Hematopoietic multipotent progenitor cell (in vitro differentiated cells): ENCODE measurements at places on chromosomes 6 and 20.

- DNase-seq, result no peak
Measured at GRCh38 chr6:43014434-43014909, 423 bp downstream of the KLHDC3 start.

GRCh38 chr6:14396826-14397517, 279.4 kb downstream of the CD83 start:
- DNase-seq, result no peak

GRCh38 chr6:20366082-20366830, 35.4 kb upstream of the E2F3 start:
- peak; percentile 18 for DNase-seq

GRCh38 chr6:168662301-168662936, 221.4 kb downstream of the SMOC2 start:
- DNase-seq, result no peak

GRCh38 chr6:34310817-34311216, 62.0 kb upstream of the SMIM29 start:
- no peak for DNase-seq

DNA sequence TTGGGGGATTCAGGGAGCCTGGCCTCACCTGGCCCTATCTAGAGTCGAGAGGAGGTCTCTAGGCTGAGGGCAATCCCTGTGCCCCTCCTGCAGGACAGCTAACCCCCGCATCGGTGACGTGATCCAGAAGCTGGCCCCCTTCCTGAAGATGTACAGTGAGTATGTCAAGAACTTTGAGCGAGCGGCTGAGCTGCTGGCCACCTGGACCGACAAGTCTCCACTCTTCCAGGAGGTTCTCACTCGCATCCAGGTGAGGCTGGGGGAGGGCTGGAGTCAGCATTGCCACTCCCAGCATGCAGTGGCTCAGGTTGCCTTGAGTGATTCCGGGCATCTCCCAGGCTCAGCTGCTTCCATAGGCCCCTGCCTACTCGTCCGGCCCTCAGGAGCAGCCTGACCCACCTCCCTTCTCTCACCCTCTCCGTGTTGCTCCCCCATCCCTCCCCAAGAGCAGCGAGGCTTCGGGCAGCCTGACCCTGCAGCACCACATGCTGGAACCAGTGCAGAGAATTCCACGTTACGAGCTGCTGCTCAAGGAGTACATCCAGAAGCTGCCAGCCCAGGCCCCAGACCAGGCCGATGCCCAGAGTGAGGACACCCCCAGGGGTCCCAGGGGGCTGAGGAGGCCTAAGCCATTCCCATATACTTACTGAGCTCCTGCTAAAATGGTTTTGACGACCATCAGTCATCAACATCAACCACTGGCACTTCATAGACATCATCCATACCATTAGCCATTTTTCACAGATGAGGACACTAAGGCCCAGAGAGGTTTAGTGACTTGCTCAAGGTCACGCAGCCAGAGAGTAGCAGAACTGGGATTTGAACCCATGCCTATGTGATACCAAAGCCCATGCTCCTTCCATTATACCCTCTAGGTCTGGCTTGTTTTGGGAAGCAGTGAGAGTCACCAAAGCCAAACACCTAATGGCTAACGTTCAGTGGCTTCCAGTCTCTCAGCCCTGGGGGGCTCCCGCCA, 8.3 kb downstream of the FGD2 start:
- no peak for DNase-seq

- DNase-seq, result no peak
Measured at GRCh38 chr6:26258212-26258977, 106.6 kb upstream of the BTN3A2 start.

DNA sequence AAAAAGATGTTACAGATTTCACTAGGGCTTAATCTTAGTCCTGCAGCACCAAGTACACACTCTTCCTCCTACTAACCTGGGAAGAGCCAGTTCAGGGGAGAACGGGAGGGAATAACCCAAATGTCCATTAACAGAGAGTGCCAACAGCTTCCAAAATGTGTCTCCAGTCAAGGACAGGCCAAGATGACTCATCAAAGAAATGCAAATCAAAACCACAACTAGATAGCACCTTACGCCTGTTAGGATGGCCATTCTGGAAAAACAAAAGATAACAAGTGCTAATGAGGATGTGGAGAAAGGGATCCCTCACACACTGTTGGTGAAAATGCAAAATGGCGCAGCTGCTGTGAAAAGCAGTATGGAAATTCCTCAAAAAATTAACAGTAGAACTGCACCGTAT, 3.8 kb upstream of the MAS1L start:
- no peak for DNase-seq

GRCh38 chr6:9139746-9140145, 704.4 kb upstream of the SLC35B3 start:
- DNase-seq, result no peak

- no peak for DNase-seq
Measured at GRCh38 chr20:32528905-32529670, 56.0 kb downstream of the NOL4L start.

DNA sequence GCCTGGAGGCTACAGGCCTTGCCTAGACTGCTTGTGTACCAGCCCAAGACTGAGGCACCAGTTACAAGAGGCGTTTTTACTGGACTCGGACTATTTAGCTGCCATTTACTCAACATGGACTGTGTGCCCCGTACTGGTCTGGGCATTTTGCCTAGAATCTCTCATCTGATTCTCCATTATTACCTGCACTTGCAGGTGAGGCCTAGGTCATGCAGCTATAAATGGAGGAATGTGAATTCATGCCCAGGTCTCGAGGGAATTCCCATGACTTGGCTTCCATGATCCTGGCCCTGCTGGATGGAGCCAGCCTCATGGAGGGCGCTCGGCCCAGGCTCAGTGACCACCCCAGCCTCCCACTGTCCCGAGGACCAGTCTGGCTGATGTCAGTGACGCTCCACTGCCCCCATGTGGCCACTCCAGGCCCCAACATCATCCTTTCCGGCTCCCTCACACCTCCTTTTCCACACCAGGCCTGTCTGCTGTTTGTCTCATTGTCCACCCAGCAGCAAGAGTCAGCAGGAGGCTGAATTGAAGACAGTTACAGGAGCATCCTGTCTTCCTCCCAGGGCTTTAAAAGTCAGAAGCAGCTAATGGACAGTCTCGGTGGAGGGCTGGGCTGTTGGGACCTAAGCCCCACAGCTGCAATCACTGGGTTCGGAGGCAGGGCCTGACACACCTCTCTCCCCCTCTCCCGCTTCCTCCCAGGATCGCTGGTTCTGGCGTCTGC, 8.7 kb downstream of the MMP24OS start:
- DNase-seq, result peak; percentile 56

DNA sequence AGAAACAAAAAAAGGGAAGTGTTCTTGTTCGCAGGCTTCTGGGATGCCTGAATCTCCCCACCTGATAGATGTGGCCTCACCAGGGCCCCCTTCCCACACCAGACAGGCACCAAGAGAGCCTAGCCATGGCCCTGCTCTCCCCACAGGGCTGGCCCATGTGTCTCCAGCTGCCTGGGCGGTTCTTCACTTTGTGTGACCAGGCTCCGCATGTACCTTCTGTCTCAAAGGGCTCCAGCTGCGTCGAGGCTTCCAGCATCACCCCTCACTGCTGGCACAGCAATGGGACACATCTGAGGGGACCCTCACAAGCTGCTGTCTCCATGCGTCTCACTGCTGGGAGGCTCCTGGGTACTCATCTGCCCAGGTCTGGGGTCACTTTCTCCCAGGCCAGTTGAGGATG, 362.9 kb downstream of the ZFAND3 start:
- no peak for DNase-seq

GRCh38 chr6:149942461-149942829, 631 bp downstream of the ULBP2 start:
- no peak for DNase-seq

DNA sequence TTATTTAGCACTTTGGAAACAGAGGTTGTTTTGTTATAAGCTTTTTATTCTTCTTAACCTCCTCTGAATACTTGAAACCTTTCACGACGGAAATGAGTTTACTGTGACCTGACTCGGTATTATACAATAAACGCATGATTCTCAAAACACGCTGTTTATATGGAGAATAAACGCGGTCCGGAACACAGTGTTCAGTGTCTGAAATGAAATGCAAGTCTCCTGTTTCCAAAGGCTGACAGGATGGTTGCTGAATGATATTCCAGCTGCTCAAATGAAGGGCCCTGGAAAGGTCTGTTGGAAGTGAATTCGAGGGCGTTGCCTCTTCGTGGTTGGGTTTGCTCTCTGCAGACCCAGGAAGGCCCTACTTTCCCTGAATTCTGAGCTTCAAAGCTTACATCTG, 83.4 kb downstream of the RSPH3 start:
- DNase-seq, result no peak

GRCh38 chr6:31048099-31048498, 37.8 kb downstream of the MUC22 start:
- no peak for DNase-seq

- no peak for DNase-seq
Measured at GRCh38 chr6:44381739-44382138, 5.8 kb upstream of the CDC5L start.

- DNase-seq, result no peak
Measured at GRCh38 chr6:11404838-11405237, 132.7 kb upstream of the TMEM170B start.

DNA sequence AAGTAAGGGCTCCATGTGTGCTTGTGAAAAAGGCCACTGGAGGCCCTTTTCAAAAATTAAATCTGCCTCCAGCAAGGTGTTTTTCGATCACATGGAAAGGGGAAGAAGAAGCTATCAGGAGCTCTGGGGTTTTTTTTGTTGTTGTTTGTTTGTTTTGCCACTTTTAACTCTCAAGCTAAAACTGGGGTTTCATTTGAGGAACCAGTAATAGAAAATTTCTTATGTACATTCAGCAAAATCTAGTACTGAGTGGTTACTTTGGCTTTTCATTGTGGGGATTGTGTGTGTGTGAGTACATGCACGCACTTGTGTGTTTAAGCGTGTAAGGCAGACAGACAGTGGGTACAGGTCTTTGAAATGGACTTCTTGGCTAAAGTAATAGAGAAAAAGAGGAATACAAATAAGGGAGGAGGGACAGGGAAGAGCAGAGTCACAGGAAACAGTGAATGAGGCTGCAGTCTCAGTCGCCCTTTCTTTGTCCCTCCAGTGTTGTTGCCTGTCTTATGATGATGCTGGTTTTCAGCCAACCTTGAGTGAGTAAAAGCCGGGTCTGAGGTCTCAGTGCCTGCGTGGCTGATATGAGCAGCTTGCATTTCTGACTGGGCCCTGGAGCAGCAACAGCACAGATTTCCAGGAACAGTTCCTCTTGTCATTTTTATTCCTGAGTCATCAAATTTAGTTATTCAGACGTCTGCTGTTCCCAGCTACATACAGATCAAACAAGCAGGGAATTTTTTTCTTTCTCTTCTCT, 26.2 kb downstream of the SLC16A10 start:
- DNase-seq, result peak; percentile 33

DNA sequence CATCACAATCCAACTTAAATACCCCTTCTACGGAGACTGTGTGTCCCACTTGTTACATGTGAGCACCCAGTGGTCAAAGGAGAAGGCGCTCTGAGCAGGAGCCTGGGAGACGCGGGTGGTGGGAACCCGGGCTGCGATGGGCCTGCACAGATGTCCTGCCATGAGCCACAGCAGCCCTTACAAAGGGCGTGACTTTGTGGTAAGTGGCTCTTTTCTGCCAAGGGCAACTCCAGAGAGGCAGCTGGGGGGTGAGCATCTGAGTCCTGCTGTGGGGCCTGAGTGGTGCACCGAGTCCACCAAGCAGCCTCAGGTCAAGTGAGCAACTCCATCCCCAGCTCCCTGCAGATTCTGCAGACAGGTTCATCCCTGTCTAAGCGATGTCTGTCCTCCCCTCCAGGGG, 33.6 kb upstream of the CST7 start:
- DNase-seq, result no peak

DNA sequence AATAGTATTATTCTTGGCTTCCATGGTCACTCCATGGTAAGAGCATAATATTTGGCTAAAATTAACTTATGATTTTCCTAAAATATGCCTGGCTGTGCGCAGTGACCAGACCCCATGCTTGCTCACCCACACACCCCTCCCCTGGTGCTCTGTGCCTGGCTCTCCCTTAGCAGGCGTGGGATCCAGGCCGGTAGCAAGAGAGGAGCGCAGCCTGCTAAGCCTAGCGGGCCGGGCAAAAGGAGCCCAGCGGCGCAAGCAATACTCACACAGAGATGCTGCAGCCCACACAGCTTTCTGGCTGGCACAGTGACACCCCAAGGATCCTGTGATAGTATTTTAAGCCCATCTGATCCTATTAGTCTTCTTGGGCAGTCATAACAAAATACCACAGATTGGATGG, 79.8 kb upstream of the EYS start:
- no peak for DNase-seq

DNA sequence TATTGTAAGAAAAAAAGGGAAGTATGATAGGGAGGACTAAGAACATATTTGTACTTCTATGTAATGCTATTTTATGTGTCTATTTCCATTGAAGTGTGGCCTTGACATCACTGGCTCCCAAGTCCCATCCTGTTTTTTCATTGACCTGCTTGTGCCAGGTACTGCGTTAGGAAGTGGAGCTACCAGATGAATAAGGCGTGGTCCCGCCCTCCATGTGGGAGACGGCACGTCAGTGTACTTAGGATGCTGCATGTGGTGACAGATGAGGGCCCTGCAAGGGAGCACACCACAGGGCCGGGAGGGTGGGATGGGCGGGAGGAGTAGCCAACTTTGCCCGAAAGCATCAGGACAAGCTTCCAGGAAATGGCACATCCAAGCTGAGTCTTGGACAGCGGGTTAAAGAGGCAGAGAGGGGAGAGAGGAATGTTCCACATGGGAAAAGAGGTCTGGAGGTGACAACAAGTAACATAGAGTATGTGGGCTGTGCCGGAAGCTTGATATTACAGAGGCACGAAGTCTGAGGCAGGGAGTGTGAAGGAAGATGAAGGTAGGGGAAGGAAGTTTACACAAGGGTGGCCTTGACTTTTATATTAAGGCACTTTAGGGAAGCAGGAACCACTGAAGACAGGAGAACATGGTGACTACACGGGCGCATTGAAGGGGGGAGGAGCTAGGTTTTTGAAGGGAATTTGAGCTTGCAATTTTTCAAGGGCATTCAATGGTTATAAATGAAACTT, 140.6 kb downstream of the MTHFD1L start:
- no peak for DNase-seq

DNA sequence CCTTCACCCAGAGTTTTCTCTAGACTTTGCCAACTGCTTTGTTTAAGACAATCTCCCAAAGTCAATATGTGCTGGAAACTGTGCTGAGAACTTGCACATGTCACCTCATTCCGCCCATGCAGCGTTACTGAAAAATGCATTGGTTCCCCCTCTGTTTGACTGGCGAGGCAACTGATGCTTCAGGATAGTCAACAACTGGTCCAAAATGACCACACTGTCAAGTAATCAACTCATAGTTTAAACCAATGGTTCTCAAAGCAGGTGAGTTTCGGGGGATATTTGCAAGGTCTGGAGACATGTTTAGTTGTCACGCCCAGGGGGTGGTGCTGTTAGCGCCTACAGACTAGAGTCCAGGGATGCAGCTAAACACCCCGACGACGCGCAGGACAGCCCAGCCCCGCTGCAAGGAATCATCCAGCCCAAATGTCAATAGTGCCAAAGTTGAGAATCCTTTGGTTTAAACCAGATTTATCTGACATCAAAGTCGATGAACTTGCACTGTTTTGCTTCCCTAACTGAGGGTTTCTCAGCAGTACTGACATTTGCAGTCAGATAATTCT, 170.0 kb downstream of the ZNF217 start:
- DNase-seq, result no peak
